Kidney tubule cell (primary cell): ENCODE measurements at places on chromosomes 3 and 15.
A peak's percentile ranks its signal among the peaks of the same experiment; 100 is the strongest.

GRCh38 chr15:72068856-72069255, 49.1 kb downstream of the MYO9A start:
- DNase-seq, result no peak

DNA sequence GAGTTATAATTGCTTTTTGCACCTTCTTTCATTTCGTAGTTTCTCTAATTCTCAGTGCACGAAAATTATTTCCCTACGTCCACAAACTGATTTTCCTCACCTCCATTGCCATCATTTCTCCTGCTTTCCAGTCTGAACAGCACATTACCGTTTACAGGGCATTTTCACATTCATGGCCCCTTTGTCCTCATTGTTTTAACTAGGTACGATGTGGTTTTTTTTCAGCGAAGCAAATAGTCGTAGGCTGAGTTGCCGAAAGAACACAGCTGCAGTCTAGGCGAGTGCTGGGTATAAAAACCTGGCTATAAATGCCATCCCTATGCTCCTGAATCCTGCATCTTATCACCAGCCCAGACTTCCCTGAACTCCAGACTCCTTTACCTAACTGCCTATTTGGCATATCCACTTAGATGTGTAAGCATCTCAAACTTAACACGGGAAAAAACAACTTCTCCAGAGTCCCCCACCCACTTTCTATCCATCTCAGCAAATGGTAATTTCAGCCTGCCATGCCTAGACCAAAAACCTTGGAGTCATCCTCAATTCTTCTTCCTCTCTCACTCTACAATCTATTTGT, 691 bp upstream of the FSIP1 start:
- DNase-seq, result no peak

GRCh38 chr15:29883126-29883525, 60.9 kb upstream of the TJP1 start:
- no peak for DNase-seq

DNA sequence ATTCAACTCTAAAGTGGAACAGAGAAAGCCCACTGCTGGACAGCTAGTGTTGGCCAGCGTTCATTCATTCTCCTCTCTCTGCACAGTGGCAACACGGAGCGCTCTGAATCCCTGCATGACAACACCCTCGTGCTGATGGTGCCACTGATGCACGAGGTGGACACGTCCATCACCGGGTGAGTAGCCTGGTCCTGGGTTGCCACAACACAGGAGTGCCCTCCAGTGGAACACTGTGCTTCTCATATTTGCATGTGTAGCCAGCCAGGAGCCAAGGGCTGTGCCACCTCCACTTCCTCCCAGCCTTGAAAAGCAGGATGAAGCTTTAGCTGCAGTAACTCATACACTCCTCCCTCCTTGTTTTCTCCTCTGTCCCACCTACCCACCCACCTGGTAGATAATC, 120.0 kb upstream of the CTDSPL start:
- peak; percentile 55 for DNase-seq

- peak; percentile 31 for DNase-seq
Measured at GRCh38 chr3:169133178-169134161, 530.0 kb downstream of the MECOM start.

DNA sequence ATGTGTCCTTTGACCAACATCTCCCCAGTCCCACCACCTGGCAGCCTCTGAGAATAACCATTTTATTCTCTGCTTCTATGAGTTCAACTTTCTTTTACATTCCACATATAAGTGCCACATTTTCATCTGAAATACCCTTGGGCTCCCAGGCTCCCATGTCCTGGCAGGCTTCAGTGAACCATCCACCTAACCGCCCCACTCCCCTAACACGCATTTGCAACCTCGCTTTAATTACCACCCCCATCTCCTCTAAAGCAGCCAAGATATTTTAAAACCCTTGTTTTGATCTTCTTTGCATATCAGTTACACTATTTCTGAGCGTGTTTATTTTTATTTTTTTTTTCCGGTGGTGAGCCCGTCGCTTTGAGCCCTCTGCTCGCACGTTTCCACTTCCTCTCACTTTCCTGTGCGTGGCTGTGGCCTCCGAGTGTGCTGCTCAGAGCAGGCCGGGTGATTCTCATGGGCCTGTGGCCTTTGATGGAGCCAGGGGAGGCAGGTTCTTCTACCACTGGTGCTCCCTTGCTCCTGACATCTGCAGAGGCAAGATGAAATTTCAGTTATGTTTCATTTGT, 195.4 kb upstream of the LPP start:
- no peak for DNase-seq

- no peak for DNase-seq
Measured at GRCh38 chr3:171160325-171160724, 133.8 kb upstream of the SLC2A2 start.

GRCh38 chr3:62289922-62290321, 83.4 kb downstream of the FEZF2 start:
- DNase-seq, result no peak

DNA sequence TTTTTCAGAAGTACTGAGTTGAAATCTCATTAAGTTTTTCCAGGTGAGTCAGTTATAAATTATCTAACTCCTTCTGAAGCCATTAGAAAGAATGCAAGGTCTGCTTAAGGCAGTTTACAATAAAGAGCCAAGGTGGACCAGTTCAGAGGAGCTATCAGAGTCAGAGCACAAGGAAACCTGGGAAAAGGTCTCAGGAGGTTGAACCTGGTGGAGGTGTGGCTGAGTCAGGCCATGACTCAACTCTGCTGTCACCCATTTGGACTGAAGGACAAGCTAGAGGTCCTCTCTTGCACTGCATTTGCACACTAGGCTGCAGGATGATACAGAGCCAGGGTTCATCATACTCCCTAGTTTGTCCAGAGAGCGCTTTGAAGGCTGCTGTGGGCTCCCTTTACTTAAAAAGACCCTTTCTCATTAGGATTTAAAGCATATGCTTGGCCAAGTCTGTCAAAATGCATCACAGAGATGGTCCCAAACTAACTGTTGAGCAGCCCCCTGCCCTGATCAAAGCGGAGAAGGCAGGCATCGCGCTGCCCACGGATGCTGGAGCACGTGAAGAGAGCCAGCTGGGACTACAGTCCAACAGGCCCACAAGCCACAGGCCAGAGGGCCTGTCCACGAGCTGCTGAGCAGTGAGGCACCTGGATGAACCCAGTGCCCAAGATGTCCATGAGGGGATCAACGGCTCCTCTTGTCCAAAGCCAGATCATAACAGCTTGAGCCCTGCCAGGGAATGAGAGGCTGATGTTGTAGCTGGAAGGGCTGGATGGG, 26.0 kb upstream of the MRPS22 start:
- peak; percentile 89 for DNase-seq

GRCh38 chr3:15713364-15713763, 84.4 kb downstream of the ANKRD28 start:
- DNase-seq, result no peak

DNA sequence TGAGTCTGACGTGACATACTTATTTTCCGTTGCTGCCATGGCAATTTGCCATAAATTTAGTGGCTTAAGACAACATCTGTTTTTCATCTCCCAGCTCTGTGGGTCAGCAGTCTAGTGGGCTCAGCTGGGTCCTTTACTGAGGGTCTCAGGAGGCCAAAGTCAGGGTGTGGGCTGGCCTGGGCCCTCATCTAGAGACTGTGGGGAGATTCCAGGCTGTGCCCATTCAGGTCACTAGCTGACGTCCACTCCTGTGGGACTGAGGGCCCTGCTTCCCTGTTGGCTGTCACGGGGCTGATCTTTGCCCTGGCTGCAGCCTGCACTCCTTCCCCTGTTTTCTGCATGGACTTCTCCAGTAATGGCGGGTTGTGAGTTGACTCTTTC, 19.1 kb downstream of the FGD5 start:
- no peak for DNase-seq

GRCh38 chr15:58282060-58282708, 144.0 kb downstream of the AQP9 start:
- DNase-seq, result no peak

DNA sequence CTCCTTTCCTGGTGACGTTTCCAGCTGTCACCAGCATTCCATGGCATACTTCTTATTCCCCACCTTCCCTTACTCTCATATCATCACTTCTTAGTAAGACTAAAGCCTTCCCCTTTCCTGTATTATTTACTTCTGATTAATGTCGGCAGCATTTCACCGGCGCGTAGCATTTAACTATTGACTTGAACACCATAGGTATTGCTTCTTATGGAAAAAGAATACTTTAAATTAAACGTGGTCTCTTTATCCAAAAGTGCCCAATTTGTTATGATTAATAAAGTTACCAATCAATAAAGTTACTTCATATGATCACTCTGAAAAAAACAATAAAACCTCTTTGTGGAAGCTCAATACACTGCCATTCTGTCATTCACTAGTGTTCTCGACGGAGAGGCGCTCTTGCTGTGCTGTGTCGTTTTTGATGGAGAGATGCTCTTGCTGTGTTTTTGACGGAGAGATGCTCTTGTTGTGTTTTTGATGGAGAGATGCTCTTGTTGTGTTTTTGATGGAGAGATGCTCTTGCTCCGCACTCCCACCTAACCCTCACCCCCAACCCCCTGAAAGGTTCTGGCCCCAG, 165.0 kb downstream of the XXYLT1 start:
- DNase-seq, result no peak

DNA sequence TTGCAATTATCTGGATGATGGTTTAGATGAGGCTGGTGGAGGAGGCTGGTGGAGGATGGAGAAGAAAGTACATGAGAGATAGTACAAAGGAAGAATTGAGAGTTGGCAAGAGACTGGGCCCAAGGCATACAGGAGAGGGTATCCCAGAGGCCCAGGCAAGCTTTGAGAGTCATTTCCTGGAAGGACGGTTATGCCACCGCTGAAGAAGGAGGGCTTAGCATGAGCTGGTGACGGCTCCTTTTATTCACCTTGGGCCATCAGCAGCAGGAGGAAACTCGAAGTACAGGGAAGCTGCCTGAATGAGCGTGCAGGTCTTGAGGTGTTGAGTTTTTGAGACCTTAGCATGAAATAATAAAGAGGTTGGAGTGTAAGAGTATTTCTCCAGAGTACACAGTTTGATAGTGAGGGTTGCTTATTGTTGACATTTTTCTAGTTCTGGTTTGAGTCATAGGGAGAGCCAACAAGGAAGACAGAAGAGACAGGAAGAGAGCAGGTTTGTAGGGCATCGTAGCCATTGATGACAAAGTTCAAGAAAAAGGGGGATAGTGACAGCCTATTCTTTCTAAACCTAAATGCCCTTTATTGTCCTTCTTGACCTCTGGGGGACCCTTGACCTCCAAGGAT, 13.8 kb downstream of the THSD4 start:
- no peak for DNase-seq

GRCh38 chr3:126517986-126518778, 609 bp upstream of the UROC1 start:
- no peak for DNase-seq

DNA sequence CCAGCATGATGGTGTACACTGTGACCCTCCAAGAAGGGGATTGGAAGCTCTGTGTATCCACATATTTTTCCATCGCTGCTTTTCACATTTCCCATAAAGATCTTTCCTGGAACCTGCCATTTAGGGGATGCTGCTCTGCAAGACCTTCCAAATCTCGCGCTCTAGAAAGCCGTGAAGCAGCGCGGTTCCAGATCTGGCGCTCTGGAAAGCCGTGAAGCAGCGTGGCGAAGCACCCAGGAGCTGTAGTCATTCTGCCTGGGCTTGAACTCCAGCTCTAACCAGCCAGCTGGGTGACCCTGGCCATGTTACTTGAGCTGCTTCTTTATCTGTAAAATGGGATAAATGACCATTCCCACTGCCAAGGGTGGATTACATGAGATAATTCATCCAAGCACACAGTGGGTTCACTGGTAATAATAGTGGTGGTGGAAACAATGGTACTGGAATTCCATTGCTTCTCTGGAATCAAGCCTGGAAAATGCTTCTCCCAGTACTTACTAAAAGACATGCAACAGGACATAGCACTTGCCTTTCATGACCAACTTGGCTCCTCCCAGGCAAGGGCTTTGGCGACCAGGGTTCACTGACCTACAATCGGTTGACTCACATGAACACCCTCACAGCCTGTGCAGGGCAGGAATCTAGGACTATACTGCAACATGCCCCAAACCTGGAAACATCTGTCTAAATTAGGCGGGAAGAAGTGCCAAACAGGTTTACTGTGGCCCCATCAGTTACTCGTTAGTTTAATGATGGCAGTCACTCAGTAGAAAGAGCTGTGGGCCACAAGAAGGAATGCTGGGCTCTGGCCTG, 70.7 kb downstream of the XXYLT1 start:
- peak; percentile 32 for DNase-seq

- DNase-seq, result peak; percentile 68
Measured at GRCh38 chr3:187130346-187131066, 8.8 kb downstream of the RPL39L start.

- no peak for DNase-seq
Measured at GRCh38 chr3:169509780-169510692, 153.5 kb downstream of the MECOM start.

DNA sequence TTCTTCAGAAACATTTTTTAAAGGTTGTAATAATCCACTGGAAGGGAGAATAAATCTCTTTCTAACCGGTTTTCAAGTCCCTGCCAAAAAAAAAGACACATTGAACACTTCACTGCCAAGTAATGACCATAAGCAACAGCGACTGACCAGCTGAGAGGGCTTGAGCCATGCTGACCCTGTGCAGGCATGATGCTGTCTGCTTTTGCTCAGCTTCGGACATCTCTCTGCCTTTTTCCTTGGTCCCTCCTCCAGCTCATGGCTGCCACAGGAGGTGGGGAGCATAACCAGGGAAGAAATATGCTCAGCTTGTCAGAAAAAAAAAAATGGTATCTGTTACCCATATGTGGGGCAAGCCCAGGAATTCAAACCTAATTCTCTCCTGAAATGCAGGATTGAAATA, 1.5 kb downstream of the IGSF10 start:
- DNase-seq, result no peak

DNA sequence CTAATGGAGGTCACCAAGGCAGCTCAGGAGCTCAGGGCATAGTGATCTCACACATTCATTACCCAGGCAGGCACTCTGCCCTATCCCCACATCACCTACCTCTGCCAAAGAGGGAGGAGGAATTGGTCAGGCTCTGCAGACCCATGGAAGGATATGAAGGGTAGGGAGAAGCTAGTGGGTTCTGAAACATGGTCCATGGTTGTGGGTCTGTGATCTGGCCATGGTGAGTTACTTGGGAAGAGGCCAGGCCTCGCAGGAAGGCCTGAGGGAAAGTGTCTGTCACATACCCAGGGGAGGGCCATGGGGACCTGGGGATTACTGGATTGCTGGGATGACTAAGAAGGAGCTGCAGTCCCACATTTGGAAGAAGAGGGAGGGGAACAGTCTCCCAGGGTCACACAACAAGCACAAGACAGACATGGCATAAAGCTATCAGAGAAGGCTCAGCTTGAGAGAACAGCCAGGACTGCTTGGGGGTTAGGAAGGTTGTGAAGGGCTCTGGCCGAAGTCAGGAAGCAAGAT, 1.4 kb upstream of the PRSS50 start:
- DNase-seq, result no peak

DNA sequence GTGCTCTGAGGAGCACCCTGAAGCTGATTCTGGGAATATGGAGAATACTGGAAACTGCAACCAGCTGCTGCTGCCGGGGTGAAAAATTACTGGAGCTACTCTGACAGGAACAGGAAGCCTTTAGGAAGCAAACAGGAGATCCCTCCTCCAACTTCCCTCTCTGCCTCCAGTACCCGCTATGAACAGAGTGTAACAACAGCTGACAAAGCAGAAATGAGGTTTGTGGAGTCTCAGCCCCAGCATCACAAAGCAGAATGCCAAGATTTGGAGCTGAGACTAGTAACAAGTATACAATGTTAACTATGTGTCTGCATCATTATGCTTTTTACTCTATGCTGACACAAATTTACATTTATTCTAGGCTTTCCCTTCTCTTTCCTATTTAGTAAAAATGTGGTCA, 22.7 kb upstream of the PIAS1 start:
- no peak for DNase-seq
